ENCODE measurements at places on chromosomes 12 and 14. TPM values are rescaled to one million over a fixed set of nuclear protein-coding genes. Genes with fewer than 3 reads are reported as not detected.

GPATCH2L gene
- 25.4 TPM for total RNA-seq

KRT86 gene
- 2.2 TPM for total RNA-seq

DNA sequence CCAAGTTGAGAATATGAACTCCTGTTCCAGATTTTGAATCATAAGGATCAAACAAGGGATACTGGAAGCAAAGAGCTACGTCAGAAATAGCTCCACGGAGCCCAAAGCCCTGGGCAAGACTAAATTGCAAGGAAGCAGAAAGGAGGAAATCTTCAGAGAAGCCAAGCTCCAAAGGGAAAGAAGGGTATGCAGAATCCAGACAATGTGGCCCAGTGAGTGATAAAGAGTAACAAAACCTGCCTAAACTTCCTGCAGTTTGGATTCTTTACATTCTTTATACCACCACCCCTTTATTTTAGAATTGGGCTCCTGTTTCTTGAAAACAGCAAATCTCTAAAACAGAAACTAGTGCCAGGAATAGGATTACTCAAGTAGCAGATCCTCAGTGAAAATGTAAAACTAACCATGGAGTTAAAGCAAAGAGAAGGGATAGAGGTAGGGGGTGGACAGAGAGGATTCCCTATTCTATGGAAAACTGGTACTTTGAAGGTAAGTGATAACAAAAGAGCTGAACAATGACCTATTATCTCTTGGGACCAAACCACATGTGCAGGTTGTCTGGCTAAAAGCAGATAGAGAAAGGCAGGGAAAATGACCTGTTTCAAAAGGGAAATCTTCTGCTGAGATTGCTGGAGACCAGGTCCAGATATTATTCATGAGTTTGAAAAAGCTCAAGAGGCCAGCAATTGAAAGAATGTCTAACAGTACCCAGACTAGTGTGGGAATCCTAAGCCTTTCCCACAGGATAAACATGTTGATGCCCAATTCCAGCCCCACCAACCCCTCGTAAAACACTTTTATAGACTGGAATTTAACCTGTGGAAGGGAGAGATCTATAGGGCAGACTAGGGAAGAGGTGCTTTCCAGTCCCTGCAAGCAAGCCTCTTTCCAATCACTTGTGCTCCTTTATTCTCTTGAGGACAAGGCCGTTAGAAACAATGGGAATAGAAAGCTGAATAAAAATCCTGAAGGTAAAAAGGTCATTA is 24.5 kb downstream of the MBIP start:
- DNase-seq, result no peak

DNA sequence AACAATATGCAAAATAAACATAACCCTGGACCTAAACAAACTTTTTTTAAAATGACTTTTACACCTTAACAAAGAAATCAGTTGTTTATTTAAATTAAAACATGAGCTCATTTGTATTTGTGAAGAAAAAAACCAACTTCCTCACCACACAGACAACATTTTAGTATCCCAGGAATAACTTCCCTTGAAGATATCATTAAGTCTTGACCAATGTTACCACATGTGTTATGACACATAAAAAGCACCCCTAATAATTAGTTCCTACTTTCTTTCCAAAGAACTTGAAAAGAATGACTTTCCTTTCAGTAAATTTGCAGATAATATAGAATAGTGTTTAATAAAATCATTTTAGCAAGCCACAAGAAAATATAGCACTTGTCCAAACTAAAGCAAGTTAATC is 42.4 kb downstream of the DUSP16 start:
- DNase-seq, result no peak

OTOGL gene
- total RNA-seq, result not detected

DNA sequence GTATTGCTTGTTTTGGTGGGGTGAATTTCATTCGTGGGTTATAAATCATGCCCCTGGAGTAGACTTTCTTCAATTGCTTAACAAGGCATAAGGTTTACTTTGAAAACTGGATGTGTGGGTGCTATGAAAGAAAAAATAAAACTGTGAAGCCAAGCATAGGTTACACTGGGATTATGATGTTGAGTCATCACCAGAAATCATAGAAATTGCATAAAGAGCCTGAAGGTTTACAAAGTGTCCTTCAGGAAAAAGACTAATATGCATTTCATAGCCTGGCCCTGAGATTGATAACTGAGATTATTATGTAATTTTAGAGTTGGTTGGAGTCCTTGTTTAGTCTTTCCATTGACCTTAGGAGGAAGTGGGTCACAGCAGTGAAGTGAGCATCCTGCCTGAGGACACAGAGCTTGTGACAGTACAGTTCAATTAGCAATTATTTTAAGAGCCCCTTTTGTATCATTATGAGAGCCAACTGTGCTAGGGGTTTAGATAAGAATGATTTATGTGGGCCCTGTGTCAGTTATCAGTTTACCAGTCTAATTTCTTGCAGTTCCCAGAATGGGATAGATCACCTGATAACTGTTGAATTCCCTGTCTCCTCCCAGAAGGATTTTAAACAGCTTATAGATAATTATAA is 13.6 kb downstream of the LRRK2 start:
- no peak for DNase-seq

DNA sequence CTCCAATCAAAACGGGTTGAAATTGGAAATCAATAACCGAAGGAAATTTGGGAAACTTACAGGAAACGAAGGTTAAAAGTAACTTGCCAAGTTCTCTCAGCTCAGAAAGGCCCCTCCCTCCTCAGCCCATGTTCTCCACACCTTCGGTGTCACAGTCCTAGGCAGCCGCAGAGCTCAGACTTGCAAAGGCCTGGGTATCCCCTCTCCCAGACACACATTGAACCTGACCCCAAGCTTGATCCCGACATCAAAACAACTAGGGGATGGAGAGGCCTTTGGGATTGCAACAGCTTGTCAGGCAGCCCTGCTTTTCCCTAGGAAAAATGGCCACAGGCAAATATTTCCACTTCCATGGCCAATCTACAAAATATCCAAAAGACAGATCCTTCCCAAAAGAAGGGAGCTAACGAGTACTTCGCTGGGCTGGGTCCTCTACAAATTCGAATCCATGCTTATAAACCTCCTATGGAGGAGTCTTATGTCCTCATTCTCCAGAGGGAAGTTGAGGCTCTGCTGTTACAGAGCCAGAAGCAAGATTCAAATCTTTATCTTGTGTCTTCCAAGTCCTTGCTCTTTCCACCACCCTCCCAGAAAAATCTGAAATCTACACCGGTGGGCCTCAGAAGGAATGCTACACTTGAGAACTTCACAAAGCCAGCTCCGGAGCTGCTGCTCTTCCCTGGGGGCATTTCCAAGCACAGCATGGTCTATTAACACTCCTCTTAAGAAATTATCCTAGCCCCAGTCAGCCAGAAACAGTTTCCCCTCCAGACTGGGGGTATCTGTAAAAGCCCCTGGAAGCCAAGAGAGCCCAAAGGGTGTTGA is 35.7 kb upstream of the PNMA1 start:
- DNase-seq, result no peak

PPFIBP1 gene
- total RNA-seq, result 81.5 TPM

GRCh38 chr12:16603916-16604575 is 1.9 kb downstream of the LMO3 start:
- no peak for DNase-seq

GRCh38 chr14:102210421-102211042 is 70.8 kb downstream of the WDR20 start:
- no peak for DNase-seq

NTF3 gene
- 1.9 TPM for total RNA-seq

KRT2 gene
- total RNA-seq, result not detected

CAPZA3 gene
- total RNA-seq, result not detected

GRCh38 chr12:56298828-56299227 is 1.3 kb downstream of the CS start:
- no peak for DNase-seq

CLBA1 gene
- 5.0 TPM for total RNA-seq

KLHL33 gene
- 0.17 TPM for total RNA-seq

CIDEB gene
- total RNA-seq, result 2.0 TPM

DNA sequence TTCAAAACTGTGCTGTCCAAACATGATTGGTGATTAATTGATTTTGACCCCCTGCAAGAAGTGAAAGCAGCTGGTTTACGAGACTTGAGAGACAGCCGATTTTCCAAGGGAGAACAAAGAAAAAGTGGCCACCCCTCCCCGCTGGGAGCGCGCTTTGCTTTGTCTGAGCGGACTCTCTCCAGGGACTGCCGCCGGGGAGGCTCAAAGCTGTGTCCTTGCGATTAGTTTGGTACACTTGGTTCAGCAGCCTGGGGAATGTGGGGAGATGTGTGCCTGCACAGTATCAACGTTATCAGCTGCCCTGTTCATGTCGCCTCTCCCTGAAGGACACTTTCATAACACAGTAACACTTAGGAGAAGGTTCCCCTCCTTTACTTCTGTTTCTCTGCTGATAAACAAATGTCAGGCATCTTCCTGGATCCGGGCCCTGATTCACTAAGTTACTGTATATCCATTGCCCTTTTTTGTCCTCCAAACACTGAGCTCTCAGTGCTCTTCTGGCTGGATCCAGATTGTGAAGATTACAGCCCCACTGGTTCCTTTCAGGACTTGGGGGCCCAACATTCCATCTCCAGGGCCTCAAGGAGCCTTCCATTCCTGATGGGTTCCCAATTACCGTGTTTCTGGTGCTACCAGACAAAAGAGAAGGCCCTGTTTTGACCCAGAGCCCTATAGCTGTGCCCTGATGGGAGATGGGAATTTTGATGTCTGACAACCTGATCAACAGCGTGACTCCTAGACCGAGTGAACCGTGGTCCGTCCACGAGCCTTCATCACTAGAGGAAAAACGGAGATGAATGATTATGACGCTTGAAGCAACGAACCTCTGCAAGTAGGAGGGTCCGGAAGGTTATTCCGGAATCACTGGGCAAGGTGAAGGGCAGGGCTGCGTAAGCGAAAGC is 31.7 kb upstream of the TUBA1C start:
- no peak for DNase-seq

DNA sequence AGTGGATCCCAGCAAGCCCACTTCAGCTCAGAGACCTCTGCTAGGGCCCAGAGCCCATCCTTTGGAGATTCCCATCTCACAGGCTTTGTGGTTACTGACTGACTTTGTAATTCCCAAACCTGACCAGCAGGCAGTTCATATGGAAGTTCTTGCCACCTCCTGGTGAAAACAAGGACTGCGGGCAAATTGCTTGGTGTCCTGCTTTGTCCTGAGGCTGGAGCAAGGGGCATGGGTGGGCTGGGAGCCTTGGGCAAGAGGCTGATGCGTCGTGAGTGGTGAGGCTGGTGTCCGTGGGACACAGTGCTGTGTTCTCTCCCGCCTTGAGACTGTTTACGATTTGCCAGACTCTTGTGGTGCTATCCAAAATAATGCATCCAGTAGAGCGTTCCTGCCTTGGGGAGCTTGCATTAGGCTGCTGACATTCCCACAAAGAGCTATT is 91.0 kb downstream of the LRRC74A start:
- no peak for DNase-seq

DNA sequence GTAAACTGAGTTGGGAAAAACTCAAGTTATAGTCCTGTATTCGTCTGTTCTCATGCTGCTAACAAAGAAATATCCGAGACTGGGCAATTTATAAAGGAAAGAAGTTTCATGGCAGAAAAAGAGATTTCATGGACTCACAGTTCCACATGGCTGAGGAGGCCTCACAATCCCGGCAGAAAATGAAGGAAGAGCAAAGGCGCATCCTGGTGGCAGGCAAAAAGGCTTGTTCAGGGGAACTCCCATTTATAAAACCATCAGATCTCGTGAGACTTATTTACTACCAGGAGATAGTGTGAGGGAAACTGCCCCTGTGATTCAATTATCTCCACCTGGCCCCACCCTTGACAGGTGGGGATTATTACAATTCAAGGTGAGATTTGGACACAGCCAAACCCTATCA is 292.6 kb upstream of the SYT1 start:
- no peak for DNase-seq

DNA sequence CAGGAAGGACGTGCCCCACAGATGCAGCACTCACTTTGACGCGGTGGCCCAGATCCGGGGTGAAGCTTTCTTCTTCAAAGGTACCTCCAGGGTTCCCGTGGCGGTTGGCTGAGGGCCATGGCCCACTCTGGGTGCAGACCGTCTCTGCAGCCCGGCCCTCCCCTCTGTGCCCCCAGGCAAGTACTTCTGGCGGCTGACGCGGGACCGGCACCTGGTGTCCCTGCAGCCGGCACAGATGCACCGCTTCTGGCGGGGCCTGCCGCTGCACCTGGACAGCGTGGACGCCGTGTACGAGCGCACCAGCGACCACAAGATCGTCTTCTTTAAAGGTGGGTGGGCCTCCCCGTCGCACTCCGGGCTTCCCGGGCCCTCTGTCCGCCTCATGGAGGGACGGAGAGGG is 16.9 kb downstream of the MMP17 start:
- DNase-seq, result no peak

CLEC9A gene
- not detected for total RNA-seq

DNA sequence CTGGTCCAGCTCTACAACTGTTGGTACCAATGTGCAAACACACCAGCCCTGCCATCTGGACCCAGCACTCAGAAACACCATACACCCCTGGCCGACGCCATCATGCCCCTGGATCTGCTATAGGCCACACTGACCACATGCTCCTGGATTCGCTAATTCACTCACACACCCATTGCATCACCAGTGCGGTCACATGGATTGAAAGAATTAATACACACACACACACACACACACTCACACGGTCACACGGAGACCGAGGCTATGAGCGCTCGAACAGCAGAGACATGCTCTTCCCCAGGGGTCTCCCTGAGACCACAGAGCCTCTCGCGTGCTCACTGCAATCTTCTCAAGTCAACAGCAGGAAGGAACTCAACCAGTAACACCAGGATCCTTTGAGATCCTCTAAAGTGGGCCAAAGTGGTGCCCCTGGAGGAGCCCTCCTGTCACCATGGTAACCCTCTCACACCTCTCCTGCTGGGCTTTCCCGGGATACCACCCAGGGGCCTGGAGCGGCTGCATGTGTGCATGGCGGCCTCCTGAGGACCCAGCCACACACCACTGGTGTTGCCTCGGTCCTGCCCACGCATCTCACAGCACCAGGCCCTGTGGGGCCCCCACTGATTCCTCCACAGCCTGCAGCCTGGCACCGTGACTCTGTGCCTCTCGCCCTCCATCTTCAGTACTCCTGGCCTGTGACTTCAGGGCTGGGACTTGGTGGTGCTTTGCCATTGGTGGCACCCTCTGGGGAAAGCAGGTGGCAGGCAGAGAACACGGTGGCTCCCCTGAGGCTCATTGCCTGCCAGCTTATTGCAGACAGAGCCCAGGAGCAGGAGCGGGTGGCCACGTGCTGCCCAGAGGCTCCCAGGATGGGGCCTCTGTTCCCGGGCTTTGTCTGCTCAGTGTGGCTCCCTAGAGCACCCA is 15.1 kb downstream of the LRTM2 start:
- no peak for DNase-seq

DNA sequence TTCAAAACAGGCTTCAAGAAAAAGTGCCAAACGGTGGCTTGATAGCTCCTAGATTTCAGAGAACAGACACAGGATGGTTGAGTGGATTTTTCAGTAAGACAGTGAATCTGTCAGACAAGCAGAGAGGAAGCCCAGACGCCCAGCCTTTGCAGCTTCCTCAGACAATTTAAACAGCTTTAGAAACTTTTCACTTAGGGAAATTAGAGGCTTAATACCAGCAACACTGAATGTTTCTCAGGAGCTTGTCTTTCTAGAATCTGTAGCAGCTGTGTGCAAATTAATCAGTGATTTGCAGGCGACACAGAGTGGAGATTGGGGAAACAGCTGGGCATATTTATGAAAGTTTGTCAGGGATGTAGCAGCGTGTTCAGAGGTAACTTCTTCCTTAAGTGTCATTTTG is 362.1 kb downstream of the GALC start:
- no peak for DNase-seq

TPH2 gene
- not detected for total RNA-seq

- no peak for DNase-seq
These were observed 37.3 kb downstream of the MGST1 start for GRCh38 chr12:16384732-16385131.

GRCh38 chr12:10392394-10392930 is 2.6 kb upstream of the KLRK1 start:
- DNase-seq, result no peak

All from epithelial cell of proximal tubule (primary cell).